ENCODE measurements at places on chromosomes 2 and 18.

- no peak for DNase-seq
Observed at GRCh38 chr2:194203898-194204297, 1453.1 kb upstream of the SLC39A10 start.

GRCh38 chr18:46274266-46274665 lies 170.1 kb downstream of the HAUS1 start:
- no peak for DNase-seq

GRCh38 chr2:139427164-139427563 lies 647.0 kb upstream of the NXPH2 start:
- no peak for DNase-seq

- no peak for DNase-seq
Observed at GRCh38 chr2:201432038-201432620, 19.1 kb downstream of the TRAK2 start.

DNA sequence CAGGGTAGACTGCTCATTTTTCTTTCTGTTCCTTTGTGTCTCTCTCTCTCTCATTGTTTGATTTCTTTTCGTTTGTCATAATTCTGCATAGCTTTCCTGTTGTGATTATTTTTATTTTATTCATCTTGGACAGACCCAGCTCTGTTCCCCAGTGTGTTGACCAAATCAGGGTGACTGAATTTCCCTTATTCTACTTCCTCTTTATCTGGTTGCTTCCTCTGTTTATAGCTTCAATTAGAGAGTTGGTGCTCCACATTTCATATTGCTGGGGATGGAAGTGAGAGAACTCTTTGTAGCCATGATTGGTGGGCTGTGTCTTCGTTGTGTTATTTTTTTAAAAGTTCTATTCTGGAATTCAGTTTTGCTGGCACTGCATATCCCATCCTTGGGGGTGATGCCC lies 19.1 kb downstream of the PROKR1 start:
- DNase-seq, result no peak

- no peak for DNase-seq
Observed at GRCh38 chr2:196176142-196176738, 4.9 kb upstream of the STK17B start.
